ENCODE measurements at places on chromosomes 1 and 21. TPM values are rescaled to one million over a fixed set of nuclear protein-coding genes. Genes with fewer than 3 reads are reported as not detected.
A peak's percentile ranks its signal among the peaks of the same experiment; 100 is the strongest.

DNA sequence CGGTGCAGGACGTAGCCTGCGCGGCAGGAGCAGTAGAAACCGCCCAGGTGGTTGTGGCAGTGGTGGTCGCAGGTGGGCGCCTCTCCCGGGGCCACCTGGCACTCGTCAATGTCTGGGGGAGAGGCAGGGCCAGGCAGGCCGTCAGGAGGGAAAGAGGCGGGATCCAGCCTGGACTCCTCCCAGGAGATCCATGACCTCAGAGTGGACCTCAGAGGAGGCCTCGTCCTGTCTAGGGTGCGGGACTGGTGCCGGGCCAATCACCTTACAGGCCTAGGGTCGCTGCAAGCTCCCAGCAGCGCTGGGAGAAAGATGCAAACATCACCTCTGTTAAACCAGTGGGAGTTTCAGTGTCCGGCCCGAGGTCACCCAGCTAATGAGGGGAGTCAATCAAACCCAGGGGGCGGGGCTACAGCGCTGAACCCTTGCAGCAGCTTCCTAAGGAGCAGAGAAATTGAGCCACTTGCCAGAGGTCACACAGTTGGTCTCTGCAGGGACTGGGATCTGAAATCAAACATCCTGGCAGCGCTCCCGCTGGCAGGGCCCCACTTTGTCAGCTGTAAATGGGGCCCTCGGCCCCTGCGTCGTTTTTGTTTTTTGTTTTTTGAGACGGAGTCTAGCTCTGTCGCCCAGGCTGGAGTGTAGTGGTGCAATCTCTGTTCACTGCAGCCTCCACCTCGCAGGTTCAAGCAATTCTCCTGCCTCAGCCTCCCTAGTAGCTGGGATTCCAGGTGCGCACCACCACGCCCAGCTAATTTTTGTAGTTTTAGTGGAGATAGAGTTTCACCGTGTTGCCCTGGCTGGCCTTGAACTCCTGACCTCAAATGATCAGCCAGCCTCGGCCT lies 1.4 kb downstream of the MASP2 start:
- H3K4me1 ChIP-seq, result no peaks in the 10 kb centered on the region
- H3K4me3 ChIP-seq, result no peak overlapping the region
- H3K27ac ChIP-seq, result no peak overlapping the region
- H3K36me3 ChIP-seq, result no peaks in the 10 kb centered on the region
- no peak for DNase-seq
- no peaks in the 10 kb centered on the region for H3K27me3 ChIP-seq

DNA sequence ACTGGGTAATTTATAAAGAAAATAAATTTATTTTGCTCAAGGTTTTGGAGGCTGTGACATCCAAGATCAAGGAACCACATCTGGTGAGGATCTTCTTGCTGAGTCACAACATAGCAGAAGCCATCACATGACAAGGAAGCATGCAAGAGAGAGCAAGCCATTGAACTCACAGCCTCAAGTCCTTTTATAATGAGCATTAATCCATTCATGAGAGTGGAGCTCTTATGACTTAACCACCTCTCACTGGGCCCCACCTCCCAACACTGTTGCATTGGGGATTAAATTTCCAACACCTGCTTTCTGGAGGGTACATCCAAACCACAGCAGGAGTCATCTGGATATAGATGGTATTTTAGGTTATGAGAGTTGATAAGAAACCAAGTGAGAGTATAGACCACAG lies 20.6 kb upstream of the EGLN1 start:
- no peak for DNase-seq
- no peak overlapping the region for H3K4me3 ChIP-seq
- H3K27me3 ChIP-seq, result no peaks in the 10 kb centered on the region
- H3K27ac ChIP-seq, result no peak overlapping the region
- no peaks in the 10 kb centered on the region for H3K4me1 ChIP-seq

DNA sequence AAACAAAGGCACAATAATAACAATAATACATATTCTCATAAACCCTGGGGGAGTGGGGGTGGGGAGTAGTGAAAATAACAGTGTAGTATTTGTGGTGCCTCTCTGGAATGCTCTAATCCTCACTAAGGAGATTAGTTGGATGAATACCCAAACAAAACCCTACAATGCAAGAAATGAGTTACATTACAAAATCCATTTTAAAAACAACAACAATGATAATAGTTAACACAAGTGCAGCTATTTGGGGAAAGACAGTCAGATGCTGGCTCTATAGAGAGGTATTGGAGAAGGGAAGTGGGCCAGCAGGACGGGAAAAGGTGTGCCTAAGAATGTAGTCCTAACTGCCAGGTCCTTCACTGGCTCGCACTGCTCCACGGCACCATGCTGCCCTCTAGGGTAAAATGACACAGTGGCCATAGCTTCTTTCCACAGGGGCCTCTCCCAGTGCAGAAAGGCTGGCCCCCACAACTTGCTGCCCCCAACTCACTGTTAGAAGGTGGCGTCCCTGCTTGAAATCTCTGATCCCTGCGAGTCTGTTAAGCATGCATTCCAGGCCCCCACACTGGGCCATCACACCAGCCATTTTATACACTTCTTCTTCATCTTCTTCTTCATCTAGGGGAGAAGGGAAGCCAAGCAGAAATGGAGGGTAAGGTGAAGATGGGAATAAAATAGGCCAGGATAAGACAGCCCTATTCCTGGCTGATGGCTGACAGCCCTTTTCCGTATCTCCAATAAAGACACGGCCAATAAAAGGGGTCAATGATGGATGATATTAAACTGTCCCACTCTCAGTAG lies 113.8 kb downstream of the UBR4 start:
- DNase-seq, result peak; percentile 64
- no peaks in the 10 kb centered on the region for H3K27me3 ChIP-seq
- peaks cover 13% of the 10 kb centered on the region for H3K36me3 ChIP-seq
- no peak overlapping the region for H3K27ac ChIP-seq

DNA sequence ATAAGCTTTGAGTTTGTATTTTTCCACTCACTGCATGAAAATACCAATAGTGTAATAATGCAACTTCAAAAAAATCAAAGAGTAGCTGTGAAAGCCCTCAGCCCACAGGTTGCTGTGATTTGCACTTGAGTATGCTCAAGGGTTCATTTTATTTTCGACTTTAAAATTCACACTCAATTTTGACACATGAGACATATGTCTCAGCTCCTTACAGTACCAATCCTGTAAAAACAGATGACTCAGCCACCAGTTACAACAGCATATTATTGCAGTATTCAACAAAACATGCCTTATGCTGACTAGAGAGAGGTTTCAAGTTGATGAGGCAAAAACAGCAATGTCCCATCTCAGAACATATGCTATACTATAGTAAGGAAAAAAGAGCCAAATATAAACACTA lies 66.1 kb downstream of the CYYR1 start:
- no peaks in the 10 kb centered on the region for H3K36me3 ChIP-seq
- H3K27ac ChIP-seq, result no peak overlapping the region
- H3K4me3 ChIP-seq, result no peak overlapping the region
- H3K27me3 ChIP-seq, result no peaks in the 10 kb centered on the region
- no peak for DNase-seq
- no peaks in the 10 kb centered on the region for H3K4me1 ChIP-seq

- H3K27ac ChIP-seq, result peak overlapping the region; percentile 58
- peak; percentile 71 for DNase-seq
- no peaks in the 10 kb centered on the region for H3K27me3 ChIP-seq
- no peaks in the 10 kb centered on the region for H3K36me3 ChIP-seq
- peaks cover 8% of the 10 kb centered on the region for H3K4me1 ChIP-seq
- peak overlapping the region; percentile 72 for H3K4me3 ChIP-seq
Observed at GRCh38 chr21:43864313-43864961, 586 bp upstream of the AGPAT3 start.

DNA sequence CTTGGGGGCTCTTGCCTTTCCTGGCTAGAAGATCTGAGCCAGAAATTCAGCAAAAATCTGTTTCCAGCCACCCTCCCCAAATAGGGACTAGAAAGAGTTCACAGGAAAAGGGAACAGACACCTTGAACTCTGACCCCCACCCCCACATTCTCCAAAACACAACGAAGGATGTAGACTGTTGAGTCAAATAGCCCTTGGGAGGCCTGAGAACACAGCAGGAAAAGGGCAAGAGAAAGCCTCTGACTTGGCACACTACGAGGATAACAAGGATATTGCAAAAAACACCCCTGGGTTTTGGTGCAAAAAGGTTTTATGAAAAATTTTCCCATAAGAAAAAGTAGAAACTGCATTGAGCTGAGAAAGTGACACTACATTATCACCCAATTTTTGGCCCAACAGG lies 1.9 kb upstream of the YRDC start:
- no peak overlapping the region for H3K4me3 ChIP-seq
- peaks cover 12% of the 10 kb centered on the region for H3K4me1 ChIP-seq
- no peaks in the 10 kb centered on the region for H3K27me3 ChIP-seq
- H3K36me3 ChIP-seq, result peaks cover 9% of the 10 kb centered on the region
- no peak for DNase-seq
- no peak overlapping the region for H3K27ac ChIP-seq

The FMO3 gene
- total RNA-seq, result 0.42 TPM
